ENCODE measurements at places on chromosomes 3 and 15.

- no peak for DNase-seq
Observed at GRCh38 chr15:74631408-74631807, 15.8 kb downstream of the CLK3 start.

- DNase-seq: no peak
Observed at GRCh38 chr3:10173095-10173925, 8.6 kb downstream of the IRAK2 start.

DNA sequence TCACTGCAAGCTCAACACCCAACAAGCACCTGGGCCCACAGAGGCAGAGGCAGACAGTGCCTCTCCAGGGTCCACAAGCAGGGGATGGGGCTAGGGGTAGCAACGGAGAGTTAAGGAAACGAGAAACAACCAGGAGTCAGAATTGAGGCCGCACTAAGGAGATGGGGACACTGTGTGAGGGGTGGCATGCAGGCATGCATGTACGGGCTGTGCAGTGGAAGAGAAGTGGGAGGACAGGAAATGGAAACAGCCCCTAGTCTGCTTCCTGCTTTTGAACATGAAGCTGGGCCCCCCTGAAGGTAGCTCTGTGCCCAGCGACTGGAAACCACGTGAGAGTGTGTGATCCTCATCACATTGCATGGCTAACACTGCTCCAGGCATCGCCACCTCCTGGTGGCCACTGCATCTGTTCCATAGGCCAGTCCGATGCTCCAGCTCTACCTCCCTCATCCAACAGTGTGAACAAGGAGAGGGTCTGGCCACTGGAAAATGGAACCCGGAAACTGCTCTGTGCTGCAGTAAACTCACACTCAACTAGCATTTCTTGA lies 44.0 kb downstream of the XXYLT1 start:
- DNase-seq: no peak

DNA sequence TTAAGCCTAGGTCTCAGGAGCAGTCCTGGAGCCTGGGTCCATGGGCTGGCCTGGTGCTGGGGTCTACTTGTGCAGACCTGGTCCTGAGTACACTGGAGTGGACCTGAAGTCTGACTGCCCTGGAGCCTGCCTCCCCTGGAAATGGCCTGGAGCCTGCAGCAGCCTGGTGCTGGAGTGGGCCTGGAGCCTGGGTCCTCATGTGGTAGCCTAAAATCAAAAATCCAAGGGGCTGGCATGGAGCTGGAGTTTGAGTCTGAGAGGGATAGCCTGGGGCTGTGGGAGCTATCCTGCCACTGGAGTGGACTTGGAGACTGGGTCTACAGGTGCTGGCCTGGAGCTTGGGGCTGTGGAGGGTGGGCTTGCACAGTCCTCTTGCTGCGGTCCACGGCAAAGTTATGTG lies 15.0 kb downstream of the FAM227B start:
- DNase-seq: no peak

DNA sequence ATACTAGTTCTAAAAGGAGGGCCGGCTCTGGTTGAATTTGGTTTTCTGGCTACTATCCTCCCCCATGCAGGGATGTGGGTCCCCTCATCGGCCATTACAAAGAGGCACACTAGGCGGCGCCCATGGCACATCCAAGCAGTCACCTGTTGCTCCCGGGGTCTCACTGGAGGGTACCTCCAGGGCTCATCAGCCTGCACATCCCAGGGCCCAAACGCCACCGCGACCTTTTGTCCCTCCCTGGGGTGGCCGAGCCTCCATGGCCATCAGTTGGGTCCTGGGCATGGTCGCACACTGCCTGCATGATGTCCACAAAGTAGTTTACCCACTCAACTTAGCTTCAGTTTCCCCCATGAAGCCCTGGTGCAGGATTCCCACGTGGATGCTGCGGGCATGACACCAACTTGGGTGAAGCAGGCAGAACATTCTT lies 28.3 kb downstream of the IDH3A start:
- DNase-seq: peak; percentile 64

DNA sequence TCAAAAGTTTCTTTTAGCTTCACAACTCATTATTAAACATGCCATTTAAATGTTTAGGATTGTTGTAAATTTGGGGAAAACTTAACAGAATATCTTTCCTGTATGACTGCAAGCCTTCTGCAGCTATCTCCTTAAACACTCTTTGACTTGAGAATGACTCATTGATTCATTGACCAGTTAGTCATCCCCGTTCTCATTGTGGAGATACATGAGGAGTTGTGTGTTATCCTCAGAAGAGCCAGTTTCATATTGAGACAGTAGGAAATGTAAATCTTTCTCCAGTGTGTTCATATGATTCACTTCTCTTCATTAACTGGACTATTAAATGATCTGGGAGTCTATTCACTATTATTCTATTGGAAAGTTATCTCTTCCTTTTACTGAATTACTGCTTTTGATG lies 83.0 kb downstream of the CRYGS start:
- DNase-seq: no peak

- no peak for DNase-seq
Observed at GRCh38 chr15:67381416-67382045, 126.9 kb downstream of the IQCH start.

DNA sequence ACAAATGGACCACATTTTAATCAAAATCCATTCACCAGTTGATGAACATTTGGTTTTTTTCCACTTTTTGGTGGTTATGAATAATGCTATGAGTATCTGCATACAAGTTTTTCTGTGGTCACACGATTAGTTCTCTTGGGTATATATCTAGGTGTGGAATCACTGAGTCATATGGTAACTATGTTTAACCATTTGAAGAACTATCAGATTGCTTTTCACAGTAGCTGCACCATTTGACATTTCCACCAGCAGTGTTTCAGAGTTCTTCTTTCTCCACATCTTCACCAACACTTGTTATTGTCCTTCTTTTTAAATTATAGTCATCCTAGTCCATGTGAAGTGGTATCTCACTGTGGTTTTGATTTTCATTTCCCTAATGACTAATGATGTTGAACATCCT lies 33.3 kb upstream of the ATG7 start:
- DNase-seq: no peak

DNA sequence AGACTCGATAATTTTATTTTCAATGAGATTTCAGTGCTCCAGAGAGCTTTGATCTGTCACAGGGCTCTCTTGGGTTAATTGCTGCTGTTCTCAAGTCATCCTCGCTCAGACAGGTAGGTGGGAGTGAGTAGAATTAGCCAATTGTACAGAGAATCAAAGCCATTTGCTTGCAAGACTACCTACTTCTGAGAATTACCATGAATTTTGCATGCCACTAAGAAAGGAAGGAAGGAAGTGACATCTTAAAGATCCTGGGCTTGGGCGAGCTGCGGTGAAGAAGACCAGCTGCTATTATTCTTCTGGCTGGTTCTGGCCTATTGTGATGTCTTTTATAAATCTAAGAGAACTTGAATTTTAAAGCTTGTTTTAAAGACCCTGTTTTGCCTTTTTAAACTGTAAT lies 154.1 kb upstream of the LPP start:
- DNase-seq: no peak

DNA sequence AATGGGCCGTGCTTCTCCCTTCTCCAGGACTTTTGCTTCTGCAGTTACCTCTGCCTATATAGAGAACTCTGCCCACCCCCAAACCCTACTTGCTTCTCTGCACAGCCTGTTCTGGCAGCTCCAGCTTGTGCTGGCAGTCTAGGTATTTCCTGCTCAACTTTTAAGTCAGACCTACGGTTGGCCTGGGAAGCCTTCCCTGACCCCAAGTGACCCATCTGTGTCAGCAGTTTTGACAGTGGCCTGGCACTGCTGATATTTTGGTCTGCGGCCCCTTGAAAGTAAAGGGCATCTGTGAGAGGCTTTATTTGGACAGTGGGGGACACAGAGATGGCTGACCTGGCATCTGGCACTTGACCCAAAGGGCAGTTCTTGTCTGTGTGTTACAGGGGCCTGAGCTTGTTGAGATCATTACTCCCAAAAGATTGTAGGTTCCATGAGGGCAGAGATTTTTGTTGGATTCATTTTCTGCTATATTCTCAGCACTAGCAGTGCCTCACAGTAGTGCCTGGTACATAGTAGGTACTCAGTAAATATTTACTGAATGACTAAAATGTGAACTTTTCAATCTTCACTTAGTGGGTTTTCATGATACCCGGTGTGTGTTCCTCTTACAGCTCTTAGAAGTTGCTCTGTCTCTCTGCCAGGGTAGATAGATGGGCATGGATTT lies 55.2 kb upstream of the TRAK1 start:
- DNase-seq: no peak

GRCh38 chr3:102532901-102533300 lies 98.1 kb downstream of the ZPLD1 start:
- DNase-seq: no peak

GRCh38 chr3:102531686-102532085 lies 96.9 kb downstream of the ZPLD1 start:
- DNase-seq: no peak

GRCh38 chr3:157914882-157915281 lies 191.3 kb downstream of the SHOX2 start:
- no peak for DNase-seq

DNA sequence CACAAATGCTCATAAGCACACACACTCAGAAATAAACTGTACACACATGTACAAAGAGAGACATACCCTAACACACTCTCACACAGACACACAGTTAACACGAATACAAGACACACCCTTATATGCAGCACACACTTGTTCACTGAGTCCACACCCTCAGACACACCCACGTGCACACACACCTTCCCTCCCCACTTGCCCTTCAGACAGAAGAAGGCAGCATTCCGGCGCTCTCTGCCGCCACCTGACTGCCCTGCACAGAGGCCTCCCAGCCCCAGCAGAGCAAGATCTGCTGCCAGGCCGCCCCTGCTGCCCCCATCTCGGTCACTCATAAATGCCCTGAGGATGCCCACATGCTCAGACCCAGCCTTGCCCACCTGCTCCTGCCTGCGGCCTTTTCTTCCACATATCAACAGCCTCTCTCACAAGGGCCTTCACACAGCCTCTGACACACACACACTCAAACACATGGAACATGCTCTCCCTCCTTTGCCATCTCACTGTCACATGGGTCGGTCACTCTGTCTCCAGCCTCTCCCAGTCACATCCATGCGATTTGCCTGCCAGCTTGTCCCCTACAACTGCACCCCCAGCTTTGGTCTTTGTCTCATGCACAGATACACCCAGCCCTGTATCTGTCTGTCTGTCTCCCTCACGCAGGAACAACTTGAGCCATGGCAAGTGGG lies 71.1 kb downstream of the EPHB3 start:
- DNase-seq: no peak

GRCh38 chr3:38084334-38085310 lies 45.6 kb downstream of the DLEC1 start:
- DNase-seq: no peak
